ENCODE measurements at places on chromosomes 7 and 10.

GRCh38 chr10:72685264-72685921, 6.5 kb upstream of the MCU start:
- DNase-seq: no peak

- no peak for DNase-seq
Observed at GRCh38 chr7:101146-102046, 91.0 kb upstream of the FAM20C start.

DNA sequence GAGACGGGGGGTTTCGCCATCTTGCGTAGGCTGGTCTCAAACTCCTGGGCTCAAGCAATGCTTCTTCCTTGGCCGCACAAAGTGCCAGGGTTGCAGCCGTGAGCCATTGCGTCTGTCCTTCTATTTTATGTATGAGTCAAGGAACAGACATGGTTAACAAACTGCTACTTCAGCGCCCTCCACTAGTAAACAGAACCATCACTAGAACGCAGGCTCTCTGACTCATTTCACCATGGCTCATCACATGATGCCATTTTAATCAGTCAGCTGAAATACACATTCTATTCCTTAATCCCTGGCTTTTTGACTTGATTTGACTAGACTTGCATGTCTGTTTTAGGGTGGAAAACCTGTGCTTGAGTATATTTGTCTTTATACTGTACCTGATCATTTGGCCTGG, 41.3 kb downstream of the CELF2 start:
- no peak for DNase-seq

- no peak for DNase-seq
Observed at GRCh38 chr7:70230761-70231160, 632.5 kb downstream of the AUTS2 start.

GRCh38 chr10:132788831-132789219, 2.9 kb upstream of the NKX6-2 start:
- no peak for DNase-seq

GRCh38 chr10:23413629-23414089, 25.2 kb upstream of the OTUD1 start:
- no peak for DNase-seq

DNA sequence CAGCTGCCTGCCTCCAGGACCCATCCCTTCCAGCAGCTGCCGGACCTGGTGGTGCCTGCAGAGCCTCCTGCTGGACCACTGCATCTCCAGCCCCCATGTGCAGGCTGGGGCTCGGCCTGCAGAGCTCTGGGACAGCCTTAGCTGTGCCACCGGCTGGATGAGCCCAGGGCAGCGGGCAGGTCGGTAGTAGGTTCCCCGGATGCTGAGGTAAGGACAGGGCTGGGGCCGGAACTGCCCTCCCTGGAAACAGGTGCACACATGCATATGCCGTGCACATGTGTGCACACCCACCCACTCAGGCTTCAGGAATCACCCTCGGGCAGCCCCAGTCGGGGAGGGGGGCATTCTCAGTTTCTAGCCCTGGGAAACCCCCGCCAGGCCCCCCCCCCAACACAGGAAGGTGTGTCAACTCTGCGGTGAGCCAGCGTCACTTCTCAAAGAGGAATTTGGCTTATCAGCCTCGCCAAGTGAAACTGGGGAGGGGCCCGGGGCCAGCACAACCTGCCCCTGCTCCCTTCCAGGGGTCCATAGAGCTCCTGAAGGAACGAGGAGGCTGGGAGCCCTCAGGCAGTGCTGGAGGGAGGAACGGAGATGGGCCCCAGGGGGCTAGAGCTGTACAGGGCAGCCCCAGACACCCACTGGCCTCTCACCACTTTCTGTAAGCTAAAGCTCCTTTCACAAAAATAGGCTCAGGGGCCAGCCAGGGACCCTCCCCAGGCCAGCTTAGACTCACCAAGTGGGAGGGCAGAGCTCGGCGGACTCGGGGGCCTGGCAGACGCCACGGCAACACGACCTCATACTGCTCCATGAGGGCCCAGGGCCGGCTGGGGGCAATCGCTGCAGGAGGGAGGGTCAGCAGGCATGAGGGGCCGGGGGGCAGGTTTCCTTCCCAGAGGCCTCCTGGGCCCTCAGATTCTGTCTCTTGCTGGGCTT, 1.7 kb downstream of the ADAM8 start:
- no peak for DNase-seq

DNA sequence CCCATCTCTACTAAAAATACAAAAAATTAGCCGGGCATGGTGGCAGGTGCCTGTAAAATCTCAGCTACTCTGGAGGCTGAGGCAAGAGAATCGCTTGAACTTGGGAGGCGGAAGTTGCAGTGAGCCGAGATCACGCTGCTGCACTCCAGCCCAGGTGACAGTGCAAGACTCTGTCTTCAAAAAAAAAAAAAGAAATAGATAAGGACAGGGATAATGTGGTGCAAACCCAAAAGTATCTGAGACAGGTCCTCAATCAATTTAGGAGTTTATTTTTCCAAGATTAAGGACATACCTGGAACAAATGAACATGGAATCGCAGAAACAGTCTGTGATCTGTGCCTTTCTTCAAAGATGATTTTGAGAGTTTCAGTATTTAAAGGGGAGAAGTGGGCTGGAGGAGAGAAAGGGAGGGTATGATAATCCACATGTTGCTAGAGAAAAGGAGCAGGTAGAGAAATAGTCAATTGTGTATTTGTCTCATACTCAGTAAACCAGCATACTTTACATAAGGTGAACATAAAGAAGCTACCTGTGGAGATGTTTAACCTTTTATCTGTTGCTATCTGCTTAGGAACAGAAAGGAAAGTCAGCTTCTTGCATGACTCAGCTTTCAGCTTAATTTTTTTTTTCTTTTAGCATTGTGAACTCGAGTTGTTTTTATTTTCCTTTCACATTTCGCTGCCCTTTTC, 4.9 kb upstream of the MTPN start:
- no peak for DNase-seq

DNA sequence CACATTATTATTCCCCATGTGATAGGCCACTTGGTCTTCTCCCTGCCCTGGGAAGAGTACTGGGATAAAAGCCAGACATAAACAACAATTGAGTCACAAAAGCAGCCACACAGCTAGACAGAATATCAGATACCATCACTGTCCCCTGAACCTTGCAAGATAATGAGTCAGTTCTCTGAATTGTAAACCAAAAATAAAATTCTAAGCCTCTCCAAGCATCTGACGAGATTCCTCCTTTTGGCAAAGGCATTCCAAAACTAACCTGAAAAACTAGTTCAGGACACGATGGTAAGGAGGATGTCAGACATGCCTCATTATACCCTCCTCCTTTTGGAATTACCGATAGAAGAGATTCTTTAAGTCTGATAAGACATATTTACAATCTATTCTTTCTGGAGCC, 450.7 kb downstream of the HTR7 start:
- DNase-seq: no peak
